ENCODE measurements at places on chromosomes 4 and X. TPM values are rescaled to one million over a fixed set of nuclear protein-coding genes. Genes with fewer than 3 reads are reported as not detected.

The ITM2A gene
- 160 TPM for total RNA-seq

The CXXC4 gene
- total RNA-seq: not detected

The MAGEA4 gene
- not detected for total RNA-seq

The STS gene
- 1.5 TPM for total RNA-seq

The KLHL5 gene
- total RNA-seq: 26.2 TPM

The SPANXN4 gene
- total RNA-seq: not detected

The XG gene
- not detected for total RNA-seq

The KCTD8 gene
- not detected for total RNA-seq

The TMEM31 gene
- total RNA-seq: not detected

DNA sequence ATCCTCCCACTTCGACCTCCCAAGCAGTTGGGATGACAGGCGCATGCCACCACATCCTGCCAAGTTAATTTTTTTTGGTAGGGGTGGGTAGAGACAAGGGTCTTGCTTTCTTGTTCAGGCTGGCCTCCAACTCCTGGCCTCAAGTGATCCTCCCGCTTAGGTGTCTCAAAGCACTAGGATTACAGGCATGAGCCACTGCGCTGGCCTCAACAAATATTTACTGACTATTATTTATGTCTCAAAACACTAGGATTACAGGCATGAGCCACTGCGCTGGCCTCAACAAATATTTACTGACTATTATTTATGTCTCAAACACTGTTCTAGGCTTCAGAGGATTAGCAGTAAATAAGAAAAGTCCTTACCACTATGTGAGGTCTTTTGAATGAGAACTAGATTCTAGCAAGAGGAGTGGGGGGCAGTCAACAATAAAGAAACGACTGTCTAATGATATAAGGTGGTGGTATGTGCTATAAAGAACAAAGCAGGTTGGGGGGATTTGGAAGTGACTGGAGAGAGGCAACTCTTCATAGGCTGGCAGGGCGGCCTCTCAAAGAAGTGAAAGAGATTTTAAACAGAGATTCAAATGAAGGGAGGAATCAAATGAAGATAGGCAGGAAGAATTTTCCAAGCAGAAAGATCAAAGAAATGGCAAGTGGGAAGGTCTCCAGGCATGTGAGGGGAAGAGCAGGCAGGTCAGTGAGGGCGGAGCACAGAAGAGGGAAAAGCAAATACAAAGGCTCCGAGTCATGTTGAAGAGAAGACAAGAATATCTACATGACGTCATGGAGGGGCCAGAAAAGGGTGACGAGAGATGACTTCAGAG is 12.7 kb upstream of the ACSL1 start:
- H3K27ac ChIP-seq: no peak overlapping the region
- no peak for DNase-seq
- no peaks in the 10 kb centered on the region for H3K36me3 ChIP-seq
- H3K4me1 ChIP-seq: peaks cover 9% of the 10 kb centered on the region

- peaks cover 13% of the 10 kb centered on the region for H3K4me1 ChIP-seq
- peaks cover 12% of the 10 kb centered on the region for H3K36me3 ChIP-seq
- DNase-seq: no peak
- no peaks in the 10 kb centered on the region for H3K27me3 ChIP-seq
Measured at GRCh38 chr4:26822546-26822945, 38.1 kb upstream of the STIM2 start.

DNA sequence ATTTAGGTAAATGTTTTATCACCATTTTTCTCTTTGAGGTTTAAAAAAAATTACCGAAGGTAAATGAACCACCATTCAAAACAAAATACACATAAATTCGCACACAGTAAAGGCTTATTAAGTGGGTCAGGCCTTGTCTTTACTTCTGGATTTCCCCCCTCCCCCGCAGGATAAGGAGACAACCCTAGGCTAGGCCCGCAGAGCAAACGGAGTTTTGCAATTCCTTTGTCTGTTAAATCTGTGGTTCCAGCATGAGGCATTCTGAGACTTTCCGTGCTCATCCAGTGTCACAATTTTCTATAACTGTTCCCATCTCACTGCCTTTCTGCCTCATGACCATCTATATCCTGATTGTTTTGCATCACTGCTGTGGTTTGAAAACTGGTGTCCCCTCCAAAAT is 307.4 kb downstream of the DCHS2 start:
- H3K36me3 ChIP-seq: no peaks in the 10 kb centered on the region
- DNase-seq: no peak
- H3K4me3 ChIP-seq: no peak overlapping the region
- no peaks in the 10 kb centered on the region for H3K4me1 ChIP-seq
- H3K27ac ChIP-seq: no peak overlapping the region

- no peaks in the 10 kb centered on the region for H3K36me3 ChIP-seq
- H3K4me3 ChIP-seq: no peak overlapping the region
- no peak for DNase-seq
- no peaks in the 10 kb centered on the region for H3K27me3 ChIP-seq
- H3K27ac ChIP-seq: no peak overlapping the region
Measured at GRCh38 chr4:13218326-13218958, 265.7 kb downstream of the RAB28 start.

DNA sequence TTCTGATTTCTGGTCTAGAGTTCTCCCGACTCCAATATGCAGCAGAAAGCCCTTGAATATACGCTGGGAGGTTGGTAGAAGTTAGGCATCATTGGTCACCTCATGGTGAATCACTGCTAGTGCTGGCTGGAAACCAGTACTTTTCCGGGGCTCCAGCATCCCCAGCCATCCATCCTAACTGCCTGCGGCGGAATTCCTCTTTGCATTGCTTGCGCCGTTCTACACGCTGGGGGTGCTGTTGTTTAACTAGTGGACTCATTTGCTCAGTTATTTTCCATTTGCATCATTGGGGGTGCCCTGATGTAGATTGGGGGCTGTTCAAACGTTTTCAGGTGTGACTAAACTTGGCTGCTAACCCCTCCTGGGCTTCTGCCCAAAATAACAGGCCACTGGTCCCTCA is 23.3 kb upstream of the GPR50 start:
- H3K27ac ChIP-seq: no peak overlapping the region
- no peaks in the 10 kb centered on the region for H3K36me3 ChIP-seq

GRCh38 chrX:63281465-63281864 is 69.7 kb downstream of the SPIN4 start:
- H3K4me3 ChIP-seq: no peak overlapping the region
- H3K4me1 ChIP-seq: no peaks in the 10 kb centered on the region
- H3K27me3 ChIP-seq: no peaks in the 10 kb centered on the region
- no peak for DNase-seq

DNA sequence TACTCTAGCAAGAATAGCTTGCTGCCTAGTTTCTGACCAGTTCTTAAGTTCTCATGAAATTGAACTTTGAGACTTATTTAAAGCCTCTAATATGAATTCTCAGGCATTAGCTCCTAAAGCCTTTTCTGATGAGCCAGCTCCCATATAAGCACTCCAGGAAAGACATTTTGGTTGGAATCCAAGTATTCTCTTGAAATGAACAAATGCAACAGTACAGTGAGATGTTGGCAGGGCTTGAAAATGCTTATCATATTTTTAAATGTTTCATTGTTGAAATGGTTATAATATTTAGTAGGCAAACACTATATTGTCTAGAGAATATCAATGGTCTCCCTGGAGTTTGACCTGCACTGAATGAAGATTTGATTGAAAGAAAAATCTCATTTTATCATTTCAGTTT is 240.3 kb downstream of the ANK2 start:
- no peaks in the 10 kb centered on the region for H3K4me1 ChIP-seq
- no peaks in the 10 kb centered on the region for H3K36me3 ChIP-seq
- H3K27me3 ChIP-seq: peaks cover 7% of the 10 kb centered on the region
- no peak overlapping the region for H3K4me3 ChIP-seq

DNA sequence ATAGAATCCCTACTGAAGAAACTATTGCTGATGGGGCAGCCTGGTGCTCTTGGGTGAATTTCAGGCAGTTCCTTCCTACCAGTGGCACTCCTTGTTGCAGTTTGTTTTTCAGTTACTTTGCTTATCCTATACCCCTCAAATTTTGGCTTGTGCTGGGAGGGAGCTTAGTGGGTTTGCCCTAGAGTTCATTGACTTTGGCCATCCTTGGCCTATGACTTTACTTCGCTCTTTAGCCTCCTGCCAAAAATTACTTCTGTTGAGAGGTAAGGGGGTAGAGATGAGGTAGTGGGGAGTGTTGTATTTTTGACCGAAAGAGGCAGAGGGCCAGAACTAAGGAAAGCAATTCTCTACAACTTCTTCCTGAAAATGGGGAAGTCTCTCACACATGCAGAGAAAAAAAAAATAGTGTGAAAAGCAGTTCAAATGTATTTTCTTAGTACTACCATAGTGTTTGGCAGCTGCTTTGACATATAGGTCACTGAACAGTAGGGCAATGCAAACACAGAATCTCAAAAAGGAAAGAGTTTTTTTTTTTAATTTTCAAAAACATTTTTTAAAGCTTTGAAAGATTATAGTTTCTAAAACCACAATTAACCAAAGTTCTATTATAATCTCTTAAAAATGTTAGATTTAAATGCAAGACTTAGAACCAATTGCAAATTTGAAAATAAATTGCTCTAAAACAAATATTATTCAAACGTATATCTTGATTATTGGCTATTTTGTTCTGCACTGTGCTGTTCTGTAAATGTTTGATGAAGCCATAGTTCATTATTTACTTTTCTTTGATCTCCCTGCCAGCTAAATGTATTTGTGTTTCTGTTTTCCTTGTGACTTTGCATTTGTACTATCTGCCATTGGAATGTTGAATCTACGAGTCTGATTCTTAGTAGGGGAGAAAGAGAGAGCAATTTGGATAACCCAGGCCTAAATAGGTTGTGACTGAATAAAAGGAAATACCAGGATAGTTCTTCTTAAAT is 73.6 kb downstream of the DCK start:
- H3K27me3 ChIP-seq: peaks cover 4% of the 10 kb centered on the region
- no peak for DNase-seq
- no peaks in the 10 kb centered on the region for H3K4me1 ChIP-seq
- H3K36me3 ChIP-seq: no peaks in the 10 kb centered on the region

GRCh38 chrX:13414006-13414647 is 94.3 kb upstream of the ATXN3L start:
- no peak overlapping the region for H3K4me3 ChIP-seq
- no peaks in the 10 kb centered on the region for H3K27me3 ChIP-seq
- DNase-seq: no peak
- peaks cover 2% of the 10 kb centered on the region for H3K4me1 ChIP-seq
- H3K36me3 ChIP-seq: no peaks in the 10 kb centered on the region

DNA sequence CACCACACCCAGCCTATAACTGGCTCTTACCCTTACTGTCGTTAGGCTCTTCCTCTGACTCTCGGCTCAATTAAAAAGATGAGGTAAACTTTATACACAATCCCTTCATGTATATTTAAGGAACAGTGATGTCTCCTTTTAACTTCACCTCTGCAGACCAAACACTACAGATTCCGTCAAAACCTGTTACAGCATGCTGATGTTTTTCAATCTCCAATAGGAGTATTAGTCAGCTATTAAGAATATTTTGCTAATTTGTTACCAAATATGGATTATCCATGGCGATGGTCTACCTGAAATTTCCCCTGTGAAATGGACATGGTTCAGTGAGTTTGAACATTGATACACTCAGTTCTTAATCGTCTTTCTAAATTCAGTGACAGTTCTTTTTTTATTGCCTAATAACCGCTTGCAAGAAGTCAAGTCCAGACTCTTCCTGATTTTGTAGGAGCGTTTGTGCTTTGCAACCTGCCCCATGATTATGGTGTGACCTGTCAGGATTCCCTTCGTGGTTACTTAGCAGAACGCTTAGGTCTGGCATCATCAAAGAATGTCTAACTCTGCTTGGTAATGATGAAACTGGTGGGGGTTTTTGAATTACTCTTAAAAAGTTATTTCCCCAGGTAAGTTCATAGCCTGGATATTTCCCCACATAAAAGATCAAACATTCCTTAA is 72.2 kb upstream of the STOX2 start:
- H3K4me3 ChIP-seq: no peak overlapping the region
- no peak overlapping the region for H3K27ac ChIP-seq
- DNase-seq: no peak
- no peaks in the 10 kb centered on the region for H3K36me3 ChIP-seq

DNA sequence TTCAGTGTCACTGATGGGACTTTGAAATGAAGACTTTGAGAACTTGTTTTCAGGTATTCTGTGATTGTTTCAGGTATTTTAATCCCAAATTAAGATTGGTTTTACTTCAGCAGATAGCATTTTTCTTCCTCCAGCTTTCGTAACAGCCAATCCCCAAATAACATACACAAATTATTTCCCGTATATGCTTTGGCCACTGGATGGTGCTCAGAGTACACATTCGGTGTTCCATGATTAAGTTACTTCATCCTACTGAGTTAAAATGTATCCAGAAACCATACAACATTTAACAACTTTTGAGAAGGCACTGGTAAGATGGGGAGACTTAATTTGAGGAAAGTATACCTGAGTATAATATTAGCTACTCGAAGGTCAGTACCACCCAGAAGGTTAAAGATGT is 233.4 kb upstream of the FAM47A start:
- no peaks in the 10 kb centered on the region for H3K4me1 ChIP-seq
- DNase-seq: no peak
- H3K36me3 ChIP-seq: no peaks in the 10 kb centered on the region
- no peak overlapping the region for H3K27ac ChIP-seq
- H3K27me3 ChIP-seq: no peaks in the 10 kb centered on the region

GRCh38 chr4:57044279-57044678 is 65.6 kb downstream of the POLR2B start:
- no peaks in the 10 kb centered on the region for H3K4me1 ChIP-seq
- peaks cover 28% of the 10 kb centered on the region for H3K27me3 ChIP-seq
- no peak overlapping the region for H3K4me3 ChIP-seq
- no peak for DNase-seq

DNA sequence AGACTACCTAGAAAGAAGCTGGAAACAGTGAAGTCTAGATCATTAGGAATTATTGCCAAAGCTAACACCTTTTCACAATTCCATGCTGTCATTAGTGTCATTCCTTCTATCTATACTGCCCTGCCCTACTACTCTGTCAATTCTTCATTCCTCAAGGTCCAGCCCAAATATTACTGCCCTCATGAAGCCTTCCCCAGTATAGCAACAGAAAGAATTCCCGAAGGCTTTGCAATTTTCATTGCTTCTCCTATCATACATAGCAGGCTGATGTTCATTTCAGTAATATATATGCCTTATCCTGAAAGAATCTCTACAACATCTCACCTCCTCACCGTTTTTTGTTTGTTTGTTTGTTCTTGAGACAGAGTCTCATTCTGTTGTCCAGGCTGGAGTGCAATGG is 63.9 kb downstream of the APBB2 start:
- no peaks in the 10 kb centered on the region for H3K36me3 ChIP-seq
- DNase-seq: no peak
- H3K27me3 ChIP-seq: peaks cover 4% of the 10 kb centered on the region
- no peak overlapping the region for H3K27ac ChIP-seq
- no peaks in the 10 kb centered on the region for H3K4me1 ChIP-seq

DNA sequence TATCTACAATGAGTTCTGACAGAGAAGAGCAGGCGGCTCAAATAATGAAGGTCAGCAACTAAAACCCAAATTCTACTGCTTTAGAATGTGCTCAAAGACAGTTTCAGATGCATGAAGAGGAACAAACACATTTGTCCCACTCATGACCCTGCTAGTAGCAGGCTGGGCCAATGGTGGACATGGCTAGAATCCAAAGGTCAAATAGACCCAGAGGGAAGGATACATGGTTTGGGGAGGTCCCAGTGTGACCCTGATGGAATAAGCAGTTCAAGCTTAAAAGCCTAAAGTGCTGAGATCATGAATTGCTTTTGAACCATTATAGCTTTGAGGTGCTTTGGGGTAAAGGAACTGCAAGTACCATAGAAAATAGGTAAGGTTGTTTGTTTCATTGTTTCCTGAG is 450.7 kb downstream of the MID1IP1 start:
- no peak overlapping the region for H3K4me3 ChIP-seq
- no peak for DNase-seq
- no peak overlapping the region for H3K27ac ChIP-seq
- no peaks in the 10 kb centered on the region for H3K27me3 ChIP-seq
- peaks cover 10% of the 10 kb centered on the region for H3K4me1 ChIP-seq
- no peaks in the 10 kb centered on the region for H3K36me3 ChIP-seq

Measured in activated CD8-positive, alpha-beta memory T cell treated with anti-CD3 and anti-CD28 coated beads, Interleukin-2, amount 10 ng/mL, durations not matched to agents 7 days and 5 days (primary cell).